ENCODE measurements at places on chromosomes 7 and 10.

- no peak for DNase-seq
Measured at GRCh38 chr7:78780560-78780959, 672.9 kb downstream of the MAGI2 start.

DNA sequence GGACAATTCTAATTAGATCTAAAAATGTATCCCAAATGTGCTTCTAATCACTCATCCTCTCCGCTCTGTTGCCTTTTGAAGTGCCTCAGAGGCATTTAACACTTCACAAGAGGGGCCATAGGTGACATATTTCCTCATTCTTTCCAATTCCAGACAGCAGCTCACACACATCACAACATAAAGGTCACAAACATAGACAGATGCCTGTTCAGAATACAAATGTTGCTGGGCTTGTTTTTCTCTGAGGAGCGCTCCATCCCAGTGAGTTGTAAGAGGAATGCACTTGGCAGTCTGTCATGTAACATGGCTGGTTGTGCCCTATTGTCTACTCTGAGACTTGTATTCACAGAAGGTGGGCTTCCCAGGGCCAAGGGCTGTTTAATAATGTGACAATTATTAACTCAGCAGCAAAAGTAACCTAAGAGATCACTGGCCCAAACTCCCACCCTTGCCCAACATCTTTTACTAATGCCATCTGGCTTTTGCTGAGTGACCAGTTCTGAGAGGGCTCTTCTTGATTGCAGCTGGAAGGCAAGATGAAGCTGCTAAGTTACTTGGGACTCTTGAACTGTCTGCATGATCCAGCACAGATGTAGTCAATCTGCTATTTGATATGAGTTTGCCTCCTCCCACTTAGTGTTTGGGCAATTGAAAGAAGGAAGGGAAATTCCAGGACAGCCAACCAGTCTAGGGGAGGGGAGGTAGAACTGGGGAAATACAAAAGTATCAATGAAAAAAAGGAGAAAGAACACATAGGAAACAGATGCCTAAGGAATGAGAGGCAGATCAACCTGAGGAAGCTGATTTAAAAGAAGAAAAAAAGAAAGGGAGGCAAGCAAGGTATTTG is 13.6 kb downstream of the PON2 start:
- no peak for DNase-seq

DNA sequence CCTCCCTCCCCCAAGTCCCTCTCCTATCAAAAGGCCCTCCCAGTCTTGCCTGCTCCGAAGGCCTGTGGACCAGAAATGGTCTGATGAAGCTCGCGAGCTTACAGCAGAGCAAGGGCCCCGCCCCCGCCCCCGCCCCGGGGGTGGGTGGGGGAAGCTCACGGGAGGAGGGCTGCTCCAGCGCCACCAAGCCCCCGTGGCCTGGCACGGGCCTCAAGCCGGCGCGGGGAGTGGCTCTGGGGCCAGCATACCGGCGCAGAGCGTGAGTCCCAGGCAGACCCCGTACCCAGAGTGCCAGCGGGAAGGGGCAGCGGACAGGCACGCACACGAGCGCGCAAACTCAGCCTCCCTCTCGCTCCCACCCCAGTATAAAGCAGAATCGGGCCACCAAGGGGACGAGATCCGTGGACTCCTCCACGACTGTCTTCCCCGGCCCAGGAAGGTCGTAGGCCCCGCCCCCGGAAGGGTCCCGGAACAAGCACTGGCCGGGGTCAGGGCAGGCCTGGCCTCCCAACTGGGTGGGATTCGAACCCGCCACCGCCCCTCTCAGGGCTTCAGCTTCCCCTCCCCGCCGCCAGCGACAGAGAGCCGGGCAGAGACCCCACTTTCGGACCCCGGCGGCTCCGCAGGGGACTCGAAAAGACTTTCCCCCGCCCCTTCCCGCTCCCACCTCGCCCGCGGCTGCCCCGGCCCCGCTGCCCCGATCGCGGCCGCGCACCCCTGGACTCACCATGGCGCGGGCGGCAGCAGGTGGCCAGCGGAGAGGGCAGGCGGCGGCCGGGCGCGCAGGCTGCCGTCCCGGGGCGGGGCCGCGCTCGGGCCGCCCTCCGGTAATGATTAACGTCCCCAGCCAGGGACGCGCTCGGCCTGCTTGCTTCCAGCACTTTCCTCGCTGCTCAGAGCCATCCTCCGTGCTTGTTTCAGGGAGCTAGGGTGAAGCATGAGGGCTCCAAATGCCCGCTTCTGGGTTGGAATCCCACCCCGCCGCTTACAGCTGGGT is at the start of gene PCBD1:
Gene PCBD1 (minus strand): TSS at position 762 of the 997 bp plus-strand sequence. CDS start 32 bp downstream, at position 730.
- peak; percentile 51 for DNase-seq

DNA sequence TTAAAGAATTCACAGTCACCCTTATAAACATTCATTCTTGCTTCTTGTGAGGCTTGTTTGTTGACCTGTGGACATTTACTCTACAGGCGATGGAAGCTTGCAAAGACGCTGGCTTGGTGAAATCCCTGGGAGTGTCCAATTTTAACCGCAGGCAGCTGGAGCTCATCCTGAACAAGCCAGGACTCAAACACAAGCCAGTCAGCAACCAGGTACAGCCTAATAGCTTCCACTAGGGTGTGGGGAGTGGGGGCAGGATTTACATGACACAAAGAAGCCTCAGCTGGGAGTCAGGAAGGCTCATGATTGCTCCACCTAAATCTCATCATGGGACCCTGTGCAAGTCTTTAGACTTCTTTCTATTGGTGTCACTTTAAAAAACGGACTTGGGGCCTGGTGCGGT is 29.0 kb downstream of the AKR1D1 start:
- no peak for DNase-seq

GRCh38 chr7:51256209-51256781 is 60.3 kb downstream of the COBL start:
- DNase-seq: no peak

- DNase-seq: no peak
Measured at GRCh38 chr7:136528329-136528728, 340.1 kb upstream of the CHRM2 start.

DNA sequence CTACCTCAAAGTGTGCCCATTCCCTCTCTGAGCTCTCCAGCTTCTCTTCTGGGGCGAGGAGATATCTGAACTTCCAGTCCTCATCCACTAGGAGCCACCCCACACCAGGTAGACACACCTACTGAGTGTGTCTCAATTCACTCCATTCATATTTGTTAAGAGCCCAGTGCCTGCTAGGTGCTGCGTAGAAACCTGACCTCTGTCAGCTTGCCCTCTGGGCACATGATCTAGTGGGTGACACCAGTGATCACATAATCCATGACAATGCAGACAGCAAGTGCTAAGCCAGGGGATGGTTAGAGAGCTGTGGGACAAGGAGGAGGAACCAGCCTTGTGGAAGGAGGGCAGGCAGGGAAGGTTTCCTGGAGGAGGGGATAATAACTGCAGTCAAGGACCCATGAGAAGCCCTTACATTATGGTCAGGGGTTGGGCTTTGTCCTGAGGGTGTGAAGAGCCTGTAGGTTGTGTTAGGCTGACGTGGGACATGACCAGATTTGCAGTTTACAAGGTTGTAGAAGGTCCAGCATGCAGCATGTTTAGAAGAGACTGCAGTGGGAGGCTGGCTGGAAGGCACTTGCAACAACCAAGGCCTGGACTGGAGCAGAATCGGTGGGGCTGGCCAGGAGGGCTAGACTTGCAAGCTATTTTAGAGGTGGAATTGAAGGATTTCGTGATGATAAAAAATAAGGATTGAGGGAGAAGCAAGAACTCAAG is 81.8 kb downstream of the COL13A1 start:
- no peak for DNase-seq

- DNase-seq: no peak
Measured at GRCh38 chr10:72418679-72419078, 64.0 kb upstream of the DNAJB12 start.

DNA sequence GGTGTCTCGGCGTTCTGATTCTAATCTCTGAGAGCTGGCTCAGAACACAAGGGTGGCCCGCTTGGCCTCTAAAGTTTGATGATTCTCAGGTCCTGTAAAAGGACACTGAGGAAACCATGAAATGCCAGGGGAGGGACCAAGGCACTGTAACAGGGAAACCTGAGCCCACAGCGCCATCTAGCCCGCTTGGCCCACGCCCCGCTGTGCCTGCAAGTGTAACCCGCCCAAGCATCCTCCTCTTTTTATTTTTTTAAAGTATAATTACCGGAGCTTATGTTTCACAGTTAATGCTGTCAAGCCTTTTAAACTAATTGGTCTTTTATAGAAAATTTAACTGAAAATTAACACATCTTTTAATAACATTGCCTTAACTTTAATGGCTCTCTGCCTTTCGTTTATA is 734.7 kb downstream of the KCNMA1 start:
- no peak for DNase-seq

- DNase-seq: no peak
Measured at GRCh38 chr10:118873738-118874105, 119.0 kb upstream of the CACUL1 start.

DNA sequence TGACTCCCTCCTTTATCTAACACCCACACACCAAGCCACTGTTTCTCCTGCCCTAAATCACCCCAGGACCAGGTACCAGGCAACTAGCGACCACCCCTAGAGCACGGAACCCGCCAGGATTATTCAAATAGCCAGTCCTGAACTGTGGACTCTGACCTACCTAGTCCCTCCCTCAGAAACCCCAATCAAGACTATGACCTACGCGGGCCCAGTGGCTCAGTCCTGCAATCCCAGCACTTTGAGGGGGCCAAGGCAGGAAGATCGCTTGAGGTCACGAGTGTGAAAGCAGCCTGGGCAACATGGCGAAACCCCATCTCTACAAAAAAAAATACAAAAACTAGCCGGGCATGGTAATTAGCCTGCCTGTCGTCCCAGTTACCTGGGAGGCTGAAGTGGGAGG is 232.8 kb upstream of the FOXK1 start:
- DNase-seq: no peak

DNA sequence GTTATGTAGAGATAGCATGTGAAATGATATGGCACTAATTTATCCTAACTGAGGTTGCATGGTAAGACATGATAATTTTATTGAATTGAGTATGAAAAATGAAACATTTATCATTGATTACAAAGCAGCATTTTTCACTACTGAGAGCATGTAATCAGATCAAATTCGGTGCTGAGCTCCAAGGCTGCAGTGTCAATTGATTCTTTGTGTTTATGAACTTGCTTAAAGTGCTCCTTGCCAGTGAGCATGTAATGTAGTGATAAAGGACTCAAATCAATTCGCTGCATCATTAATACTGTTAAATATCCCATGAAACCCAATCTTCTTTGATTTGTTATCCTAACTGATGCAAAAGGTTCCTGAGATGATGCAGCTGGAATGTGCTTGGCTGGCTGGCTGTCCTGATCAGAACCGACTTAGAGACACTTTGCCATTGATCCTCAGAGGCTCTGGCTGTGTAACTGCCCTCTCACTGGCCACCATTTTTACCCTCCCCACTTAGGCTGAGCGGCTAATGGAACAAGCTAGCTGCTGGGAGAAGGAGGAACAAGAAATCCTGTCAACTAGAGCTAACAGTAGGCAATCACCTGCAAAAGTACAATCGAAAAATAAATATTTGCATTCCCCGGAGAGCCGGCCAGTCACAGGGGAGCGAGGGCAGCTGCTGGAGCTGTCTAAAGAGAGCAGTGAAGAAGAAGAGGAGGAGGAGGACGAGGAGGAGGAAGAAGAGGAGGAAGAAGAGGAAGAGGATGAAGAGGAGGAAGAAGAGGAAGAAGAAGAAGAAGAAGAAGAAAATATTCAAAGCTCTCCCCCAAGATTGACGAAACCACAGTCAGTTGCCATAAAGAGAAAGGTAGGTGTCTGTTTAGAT is 89.8 kb upstream of the SAMD8 start:
- DNase-seq: no peak

DNA sequence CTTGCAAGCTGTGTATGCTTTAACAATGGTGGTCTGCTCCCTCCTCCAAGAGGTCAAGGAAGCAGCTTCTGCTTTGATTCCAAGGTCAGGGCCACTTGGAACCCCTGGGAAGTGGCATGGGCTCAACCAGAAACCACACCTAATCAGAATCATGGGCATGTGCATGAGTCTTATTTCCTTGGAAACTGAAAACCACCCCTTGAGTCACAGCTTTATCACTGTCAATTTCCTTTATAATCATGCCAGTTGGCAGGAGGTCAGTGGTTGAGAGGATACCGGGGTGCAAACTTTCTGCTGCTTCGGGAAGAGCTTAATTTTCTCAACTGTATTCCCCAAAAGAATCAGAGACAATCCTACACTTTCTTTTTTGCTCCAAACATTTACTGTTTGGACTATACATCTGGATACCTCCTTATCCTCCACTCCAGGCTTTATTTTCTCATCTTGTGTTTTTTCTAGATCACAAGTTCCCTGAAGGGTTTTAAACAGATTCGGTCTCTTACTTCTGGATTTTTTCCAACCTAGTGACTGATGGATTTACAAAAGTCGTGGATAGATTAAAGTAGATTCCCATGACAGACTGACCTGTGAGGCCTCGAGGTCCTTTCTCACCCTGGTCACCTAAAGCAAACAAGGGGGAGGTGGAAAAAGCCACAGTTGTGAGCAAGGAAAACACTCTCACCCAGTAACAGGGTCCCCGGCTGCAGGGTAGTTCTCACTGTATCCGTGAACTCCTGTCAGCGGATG is 36.0 kb downstream of the COL17A1 start:
- DNase-seq: no peak

- DNase-seq: no peak
Measured at GRCh38 chr7:21256310-21256877, 171.5 kb upstream of the SP4 start.

GRCh38 chr10:16234916-16235315 is 201.9 kb upstream of the PTER start:
- DNase-seq: no peak

DNA sequence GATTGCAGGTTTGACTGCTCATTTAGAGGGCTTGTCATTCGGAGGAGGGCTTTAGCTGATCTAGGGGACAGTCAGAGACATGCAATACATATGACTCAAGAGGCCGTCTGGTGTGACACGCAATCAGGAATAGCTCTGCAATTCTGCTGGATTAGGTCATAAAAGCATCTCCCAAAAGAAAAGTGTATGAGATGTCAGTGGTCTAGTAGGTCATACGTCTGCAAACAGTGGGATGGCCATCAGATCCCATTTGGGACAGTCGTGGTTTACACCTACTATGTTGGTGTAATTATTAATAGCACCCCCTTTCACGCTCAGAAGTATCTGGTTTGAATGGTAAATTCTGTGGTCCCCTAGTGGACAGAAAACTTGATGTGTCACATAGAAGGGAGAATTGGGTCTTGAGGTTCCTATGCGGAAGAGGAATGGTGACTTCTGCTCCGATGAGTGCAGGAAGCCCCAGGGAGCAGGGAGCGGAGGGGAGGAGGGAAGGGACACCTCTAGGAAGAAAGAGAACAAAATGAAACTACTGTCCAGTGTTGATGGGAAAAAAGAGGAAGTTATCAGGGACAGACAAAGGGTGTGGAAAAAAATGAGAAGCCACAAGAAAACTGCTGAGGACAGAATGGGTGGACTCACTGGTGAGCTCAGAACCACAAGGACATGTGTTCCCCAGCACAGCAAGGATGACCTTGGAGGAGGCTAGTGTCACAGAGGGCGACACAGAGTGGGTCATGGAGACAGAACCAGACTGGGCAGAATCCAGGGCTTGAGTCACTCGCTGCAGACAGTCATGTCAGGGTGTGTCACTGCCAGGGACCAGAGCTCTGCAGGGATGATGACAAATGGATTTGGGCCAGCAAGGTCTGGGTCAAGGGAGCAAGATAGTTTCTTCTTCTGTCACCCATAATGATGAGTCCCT is 59.9 kb downstream of the MAP3K8 start:
- no peak for DNase-seq

- no peak for DNase-seq
Measured at GRCh38 chr7:85781606-85782005, 594.8 kb upstream of the SEMA3D start.
